Lung microvascular endothelial cell (primary cell): ENCODE measurements at places on chromosomes 4 and X.

GRCh38 chr4:176448761-176449160, 129.0 kb downstream of the SPCS3 start:
- DNase-seq, result no peak

- no peak for DNase-seq
Observed at GRCh38 chr4:169084954-169085353, 74.9 kb upstream of the CBR4 start.

DNA sequence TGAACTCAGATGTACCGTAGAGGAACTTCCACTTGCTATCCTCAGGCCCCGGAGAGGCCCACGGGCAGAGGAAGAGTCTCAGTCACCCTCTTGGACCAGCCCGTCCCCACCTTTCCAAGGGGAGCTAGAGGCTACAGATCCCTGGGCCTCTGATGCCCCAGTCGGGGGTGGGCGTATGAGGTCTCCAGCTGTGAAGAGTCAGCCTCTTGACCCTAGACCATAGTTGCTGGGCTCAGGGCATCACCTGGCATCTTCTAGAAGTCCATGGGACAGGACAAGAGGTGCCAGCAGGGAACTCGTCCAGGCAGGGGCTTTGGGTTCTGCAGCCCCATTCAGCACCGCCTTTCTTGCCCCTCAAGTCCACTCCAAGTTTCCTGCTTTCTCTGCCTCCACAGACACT, 11.6 kb downstream of the SASH3 start:
- no peak for DNase-seq

DNA sequence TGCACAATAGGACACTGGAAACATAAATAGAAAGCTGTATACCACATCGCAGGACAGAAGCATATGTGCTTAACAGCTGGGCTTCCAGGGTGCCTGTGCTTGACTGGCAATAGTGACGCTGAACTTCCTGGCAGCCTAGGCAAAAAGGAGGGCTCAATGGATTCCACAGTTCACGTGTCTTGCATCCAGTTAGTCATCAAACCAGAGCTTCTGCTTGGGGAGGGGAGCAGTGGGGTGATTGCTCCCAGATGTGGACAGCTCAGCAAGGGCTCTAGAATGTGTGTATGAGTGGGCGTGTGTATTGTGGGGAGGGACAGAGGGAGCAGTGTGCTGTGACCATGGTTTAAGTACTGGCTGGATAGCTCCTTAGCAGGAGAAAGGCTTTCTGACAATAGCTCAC, 2.3 kb downstream of the PRRG3 start:
- no peak for DNase-seq

DNA sequence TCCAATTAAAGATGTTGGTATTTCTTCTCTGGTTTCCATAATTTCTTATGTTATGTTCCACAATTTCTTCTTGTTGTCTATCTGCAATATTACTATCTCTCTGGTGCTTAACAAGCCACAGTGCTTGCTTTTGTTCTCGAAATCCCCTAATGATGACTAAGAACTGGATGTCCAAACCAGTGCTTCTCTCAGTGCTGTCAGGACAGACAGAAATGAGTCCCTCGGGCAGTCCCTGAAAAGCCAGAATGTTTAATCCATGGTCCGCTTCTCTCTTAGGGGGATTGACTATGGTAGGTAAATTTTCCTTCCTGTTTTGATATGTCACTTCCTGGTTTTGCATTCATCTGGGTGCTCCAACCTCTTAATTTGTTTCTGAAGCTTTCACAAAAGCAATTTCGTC, 321.6 kb upstream of the PCDH10 start:
- no peak for DNase-seq

- DNase-seq, result no peak
Observed at GRCh38 chrX:21655901-21656586, 2.1 kb downstream of the KLHL34 start.

- DNase-seq, result peak; percentile 66
Observed at GRCh38 chrX:57595381-57595811, 3.6 kb downstream of the ZXDB start.

DNA sequence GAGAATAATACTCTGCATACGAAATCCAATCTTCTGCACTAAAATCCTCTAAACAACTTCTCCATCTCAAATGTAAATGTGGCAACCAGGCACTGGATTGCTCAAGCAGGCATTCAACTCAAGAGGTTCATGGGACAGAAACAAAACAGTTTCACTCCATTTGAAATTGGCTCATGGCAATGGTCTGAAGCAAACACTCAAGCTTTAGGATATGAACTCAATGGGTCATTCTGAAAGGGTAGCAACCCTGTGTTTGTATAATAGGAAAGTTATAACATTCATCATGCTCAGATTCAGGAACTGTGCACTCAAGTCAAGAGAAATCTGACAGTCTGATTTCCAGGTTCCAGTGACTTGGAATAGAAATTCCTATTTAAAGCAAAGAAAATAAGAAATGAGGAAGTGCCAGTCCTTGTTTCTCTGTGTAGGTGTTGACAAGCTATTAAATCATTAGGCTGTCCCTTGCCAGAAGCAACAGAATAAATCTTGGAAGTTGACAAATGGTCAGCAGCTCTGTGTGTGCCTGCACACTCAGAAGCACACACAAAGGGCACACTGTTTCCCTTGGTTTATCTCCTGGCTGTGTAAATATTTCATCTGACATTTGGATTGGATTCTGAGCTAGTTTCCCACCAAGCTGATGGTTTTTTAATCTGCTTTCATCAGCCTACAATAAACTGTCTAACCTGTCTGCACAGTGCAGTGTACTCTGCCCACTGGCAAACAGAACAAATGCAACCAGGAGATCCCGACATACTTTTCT, 75.9 kb upstream of the CITED1 start:
- DNase-seq, result peak; percentile 33

DNA sequence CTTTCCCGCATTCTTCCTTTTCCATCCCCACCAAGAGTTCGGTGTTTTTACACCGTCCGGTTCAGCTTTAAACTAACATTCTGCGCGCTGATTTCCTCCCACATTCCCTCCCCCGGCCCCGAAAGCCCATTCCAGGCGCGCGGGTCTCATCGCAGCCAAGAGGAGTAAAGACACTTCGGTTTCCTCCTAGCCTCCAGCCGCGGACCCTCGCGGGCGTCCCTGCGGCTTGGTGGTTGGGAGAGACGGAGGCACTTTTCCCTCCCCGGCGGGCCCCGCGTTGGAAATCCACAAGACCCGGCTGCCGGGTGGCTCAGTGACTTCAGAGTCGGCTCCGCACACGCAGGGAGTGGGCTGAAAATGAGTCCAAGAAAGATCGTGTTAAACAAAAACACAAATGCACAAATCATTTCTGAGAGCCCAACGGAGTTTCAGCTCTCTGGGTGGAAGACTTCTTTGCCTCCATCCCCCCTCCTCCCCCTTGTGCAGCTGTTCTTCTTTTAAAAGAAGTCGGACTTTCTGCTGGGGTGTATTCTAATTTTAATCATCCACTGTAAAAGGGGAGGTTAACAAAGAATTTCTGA, 2.0 kb upstream of the ARX start:
- no peak for DNase-seq

- no peak for DNase-seq
Observed at GRCh38 chrX:9495496-9495895, 30.6 kb downstream of the TBL1X start.

- no peak for DNase-seq
Observed at GRCh38 chrX:109312757-109313156, 169.1 kb downstream of the GUCY2F start.

DNA sequence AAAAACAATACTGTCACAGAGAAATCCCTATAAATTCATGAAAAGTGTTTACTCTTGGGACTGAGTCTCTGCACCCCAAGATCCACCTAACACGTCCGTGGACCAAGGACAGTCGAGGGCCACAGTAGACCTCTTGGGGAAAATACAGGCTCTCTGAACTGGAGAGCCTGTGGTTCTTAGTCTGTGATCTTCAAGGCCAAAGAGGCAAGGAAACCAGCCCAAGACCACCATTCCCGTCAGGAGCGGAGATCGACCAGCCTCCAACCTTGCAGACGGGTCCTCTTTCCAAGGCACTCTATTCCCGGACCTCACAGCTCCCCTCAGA, 1.6 kb upstream of the APBB2 start:
- DNase-seq, result no peak

GRCh38 chr4:188596021-188596420, 456.8 kb downstream of the TRIML1 start:
- no peak for DNase-seq

DNA sequence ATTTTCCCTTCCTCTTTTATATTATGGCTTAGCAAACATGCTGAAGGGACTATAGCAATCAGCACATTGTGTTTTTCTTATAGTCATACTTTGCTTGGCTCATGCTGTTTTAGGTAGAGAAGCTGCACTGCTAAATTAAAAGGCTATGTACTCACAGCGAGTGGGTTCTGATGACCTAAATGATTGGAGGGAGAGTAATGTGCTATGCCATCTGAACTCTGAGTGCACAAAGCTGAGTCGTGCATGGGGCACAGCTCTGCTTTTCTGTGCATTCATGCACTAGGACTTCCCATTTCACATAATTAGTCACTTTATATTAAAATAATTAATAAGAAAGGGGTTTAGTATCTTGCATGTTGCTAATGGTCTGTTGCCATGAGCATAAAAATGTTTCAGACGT, 132.7 kb upstream of the ADGRL3 start:
- no peak for DNase-seq

DNA sequence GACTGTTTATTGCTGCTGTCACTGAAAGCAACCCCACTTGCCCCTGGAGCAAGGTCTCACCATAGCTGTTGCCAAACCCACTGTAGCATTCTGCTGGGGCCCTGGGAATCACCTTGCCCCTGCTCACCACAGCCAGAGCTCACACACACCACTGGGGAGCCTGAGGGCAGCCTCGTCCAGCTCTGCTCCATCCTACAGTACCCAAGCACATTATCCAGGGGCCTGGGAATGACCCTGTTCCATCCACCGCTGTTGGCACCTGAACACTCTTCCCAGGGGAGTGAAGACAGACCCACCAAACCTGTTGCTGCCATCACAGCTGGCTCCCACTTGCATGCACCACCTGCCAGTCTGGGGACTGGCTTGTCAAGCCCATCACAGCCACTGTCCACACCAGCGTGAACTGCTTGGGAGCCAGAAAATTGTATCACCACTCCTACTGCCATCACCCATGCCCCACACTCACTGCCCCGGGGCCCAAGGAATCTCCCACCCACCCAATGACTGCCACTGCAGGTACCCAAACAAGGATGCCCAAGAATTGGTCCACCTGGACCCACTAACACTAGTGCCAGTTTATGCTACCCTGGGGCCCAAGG, 811.3 kb downstream of the KLHL13 start:
- DNase-seq, result no peak

DNA sequence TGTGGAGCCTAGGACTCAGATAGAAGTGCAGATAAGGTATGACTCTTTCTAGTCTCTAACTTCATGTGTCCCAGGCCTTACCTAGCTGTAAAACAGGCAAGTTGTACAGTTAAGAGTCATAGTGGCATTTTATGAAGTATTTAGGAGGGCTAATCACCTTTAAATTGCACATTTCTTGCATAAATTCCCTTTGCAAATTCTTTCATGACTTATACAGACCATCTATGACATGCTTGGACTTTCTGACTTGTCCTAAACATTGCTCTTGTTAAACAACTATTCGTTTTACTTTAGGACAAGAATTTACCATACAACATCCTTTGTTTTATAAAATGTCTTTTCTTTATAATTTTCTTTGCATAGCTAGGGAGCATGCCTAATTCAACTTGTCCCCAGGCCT, 7.8 kb upstream of the RRAGB start:
- peak; percentile 14 for DNase-seq

GRCh38 chr4:3249711-3250437, 915 bp downstream of the MSANTD1 start:
- no peak for DNase-seq

DNA sequence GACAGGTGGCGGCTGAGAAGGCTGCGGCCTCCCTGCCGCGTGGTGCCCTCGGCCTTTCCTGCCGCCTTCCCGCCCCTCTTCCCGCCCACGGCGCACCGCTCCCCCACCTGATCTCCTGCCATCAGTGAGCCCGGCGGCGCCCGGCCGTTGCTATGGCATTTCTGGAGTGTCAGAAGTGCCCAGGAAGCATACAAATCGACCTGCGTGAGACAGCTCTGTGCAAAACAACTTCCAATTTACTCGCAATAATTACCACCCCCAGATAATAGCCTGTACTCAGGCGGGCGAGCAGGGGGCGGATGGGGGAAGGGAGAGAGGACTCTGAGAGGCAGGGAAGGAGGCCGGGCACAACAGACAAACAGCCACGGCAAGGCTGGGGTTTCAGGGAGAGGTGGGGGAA, 16.6 kb upstream of the ERCC6L start:
- DNase-seq, result peak; percentile 17

DNA sequence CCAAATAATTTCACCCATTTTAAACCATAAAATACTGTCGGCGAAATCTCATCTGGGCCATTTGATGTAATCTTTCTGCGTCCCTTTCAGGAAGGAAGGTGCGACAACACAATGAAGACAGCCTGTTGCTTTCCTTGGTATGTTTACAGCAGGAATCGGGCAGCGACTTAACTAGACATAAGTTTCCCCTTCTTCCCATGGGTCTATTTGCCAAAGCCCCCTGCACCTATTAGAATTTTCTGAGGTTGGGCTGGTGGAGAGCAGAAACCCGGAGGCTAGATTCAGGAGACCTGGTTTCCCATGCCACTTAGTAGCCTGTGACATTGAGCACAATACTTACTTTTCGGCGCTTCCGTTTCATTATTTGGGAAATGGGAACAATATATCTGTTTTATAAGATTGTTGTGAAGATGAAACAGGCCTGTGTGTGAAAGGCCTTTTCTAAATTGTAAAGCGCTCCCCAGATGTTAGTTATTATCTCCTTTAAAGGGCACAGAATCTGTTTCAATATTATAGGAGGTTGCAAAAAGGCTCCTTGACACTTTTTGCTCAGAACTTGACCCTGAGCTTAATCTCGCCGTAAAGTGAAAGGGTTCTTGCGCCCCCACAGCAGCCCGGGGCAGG, 552 bp upstream of the AFF1 start:
- peak; percentile 28 for DNase-seq

DNA sequence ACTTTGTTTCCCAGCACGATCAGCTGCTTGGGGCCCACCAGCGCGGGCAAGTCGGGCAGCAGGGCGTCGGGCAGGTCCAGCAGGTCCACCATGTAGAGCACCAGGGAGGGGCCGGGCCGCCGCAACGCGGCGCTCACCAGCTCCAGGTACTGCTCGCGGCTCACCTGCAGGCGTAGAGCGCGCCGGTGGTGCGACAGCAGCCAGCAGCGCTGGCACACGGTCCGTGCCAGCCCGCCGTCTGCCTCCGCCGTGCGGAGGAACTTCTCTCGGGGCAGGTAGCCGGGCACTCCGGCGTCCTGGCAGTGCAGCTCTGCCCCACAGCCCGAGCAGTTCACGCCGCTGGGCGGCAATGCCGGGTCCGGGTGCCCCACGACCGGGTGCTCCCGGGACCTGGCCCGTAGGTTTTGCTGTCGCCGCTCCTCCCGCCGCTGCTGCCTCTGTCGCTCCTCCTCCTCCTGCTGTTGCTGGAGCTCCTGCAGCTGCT, 527 bp downstream of the NOA1 start:
- peak; percentile 46 for DNase-seq

DNA sequence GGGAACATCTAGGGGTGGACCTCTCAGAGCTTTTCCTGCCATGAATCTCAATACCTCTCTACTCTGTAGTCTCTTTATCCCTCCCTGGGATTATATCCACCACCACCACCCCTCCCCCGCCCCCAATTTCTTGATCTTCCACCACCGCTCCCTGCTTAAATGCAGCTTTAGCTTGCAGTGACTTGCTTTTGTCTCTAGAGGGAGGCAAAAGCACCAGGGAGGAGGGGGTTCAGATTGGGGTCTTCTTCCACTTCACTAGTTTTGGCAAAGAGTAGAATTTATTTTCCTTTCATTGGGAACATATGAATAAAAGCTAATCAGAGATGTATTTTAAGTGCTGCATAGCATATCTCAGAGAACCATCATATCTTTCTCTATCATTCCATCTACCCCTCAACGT, 5.5 kb downstream of the ARHGAP36 start:
- DNase-seq, result no peak

- DNase-seq, result no peak
Observed at GRCh38 chrX:69289793-69290123, 124.5 kb upstream of the PJA1 start.
